ENCODE measurements at places on chromosomes 6 and 20.

DNA sequence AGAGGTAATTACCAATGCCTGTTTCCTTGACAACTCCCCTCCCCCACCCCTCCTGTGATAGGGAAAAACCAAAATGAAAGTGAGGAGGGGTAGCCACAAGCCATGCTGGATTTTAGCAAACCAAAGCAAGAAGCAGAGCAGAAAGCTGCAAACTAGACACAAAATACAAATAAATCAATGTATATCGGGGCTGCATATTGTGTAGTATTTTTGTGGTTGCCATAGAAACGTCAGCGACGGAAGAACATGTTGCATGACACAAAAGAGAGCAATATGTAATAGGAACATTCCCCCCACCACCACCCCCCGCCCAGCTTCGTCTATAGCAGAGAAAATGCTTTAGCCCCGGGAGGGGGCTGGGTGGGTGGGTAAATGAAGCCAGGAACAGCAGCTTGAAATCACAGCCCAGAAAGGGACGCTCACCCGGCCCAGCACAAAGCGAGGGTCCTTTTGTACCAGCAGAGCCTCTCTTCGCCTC, 548 bp downstream of the AGPAT4 start:
- no peak for DNase-seq

DNA sequence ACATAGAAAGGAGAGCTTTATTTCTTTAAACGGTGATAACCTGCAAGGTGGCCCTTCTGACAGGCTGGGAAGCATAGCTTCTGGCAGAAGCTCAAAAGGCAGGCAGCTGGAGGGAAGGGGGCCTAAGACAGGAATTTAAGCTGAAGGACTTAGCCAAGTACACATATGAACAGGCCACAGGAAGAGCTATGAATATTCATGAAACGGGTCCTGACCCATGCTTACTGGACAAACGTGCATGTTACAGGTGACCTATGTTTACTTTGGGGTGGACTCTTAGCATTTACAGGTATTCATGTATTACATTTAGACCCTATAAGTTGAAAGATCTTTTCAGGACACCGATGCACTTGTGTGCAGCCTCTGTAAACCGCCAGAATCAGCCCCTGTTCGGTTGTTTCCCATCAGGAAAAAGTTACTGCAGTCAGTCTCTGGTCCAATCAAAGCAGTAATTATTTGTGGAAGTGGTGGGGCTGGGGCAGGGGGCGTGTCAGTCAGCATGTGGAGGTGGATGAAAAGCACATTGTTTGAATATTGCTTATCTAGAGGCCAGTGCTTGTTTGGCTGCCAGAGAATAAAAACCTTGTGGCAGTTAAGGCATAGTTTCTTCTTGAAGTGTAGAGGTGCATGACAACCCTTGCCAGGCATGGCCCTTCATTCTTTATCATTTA, 2.9 kb upstream of the GZF1 start:
- no peak for DNase-seq

GRCh38 chr6:129544892-129545612, 164.9 kb downstream of the ARHGAP18 start:
- no peak for DNase-seq

- DNase-seq, result no peak
Observed at GRCh38 chr6:3822747-3823445, 26.3 kb upstream of the FAM50B start.

DNA sequence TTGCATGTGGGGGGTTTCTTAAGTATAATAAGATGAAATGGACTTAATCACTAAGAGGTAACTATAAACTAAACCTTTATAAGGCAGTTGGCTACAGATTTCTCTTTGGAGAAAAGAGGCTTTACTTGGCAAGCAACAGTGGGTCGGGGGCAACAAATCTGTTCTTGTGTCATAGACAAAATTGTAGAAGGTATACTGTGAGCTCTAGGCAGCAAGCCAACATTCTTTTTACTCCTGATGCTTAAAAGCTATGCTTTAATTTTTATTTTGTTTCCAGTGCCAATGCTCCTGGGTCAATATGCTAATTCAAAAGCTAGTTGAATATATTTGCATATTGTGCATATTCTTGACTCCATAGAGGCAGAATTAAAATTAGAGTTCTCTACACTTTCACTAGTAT, 495.4 kb downstream of the BTBD3 start:
- DNase-seq, result no peak

DNA sequence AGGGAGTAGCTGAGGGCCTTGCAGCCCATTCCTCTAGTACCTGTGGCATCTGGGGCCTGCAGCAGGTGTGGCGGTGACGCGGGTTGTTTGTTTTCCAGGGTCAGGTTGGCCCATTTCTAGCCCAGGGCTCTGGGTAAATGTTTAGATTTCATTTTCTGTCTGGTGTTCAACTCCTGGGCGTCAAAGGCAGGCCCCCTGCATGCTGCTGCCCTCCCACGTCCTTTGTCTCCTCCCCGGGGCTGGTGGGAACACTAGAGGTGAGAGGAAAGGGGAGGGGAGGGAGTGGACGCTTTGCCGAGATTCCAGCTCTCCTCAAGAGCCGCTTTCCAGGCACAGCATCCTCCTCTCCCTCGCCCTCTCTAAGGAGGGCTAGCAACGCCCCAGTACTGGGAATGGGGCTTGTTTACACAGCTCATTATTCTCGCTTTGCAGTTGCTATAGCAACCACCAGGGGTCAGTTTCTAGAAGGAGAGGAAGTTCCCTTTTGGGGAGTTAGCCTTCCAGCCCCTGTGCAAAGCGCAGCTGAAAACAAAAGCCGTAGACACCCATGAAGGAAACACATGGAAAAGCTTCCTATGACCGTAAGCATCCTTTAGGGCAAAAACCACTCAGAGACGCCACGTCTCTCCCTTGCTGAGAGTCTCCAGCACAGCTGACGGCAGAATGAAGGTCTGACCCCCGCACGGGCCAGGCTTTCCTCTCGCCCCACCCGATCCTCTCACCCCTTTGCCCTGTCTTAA, 170.6 kb downstream of the LY86 start:
- DNase-seq, result no peak

DNA sequence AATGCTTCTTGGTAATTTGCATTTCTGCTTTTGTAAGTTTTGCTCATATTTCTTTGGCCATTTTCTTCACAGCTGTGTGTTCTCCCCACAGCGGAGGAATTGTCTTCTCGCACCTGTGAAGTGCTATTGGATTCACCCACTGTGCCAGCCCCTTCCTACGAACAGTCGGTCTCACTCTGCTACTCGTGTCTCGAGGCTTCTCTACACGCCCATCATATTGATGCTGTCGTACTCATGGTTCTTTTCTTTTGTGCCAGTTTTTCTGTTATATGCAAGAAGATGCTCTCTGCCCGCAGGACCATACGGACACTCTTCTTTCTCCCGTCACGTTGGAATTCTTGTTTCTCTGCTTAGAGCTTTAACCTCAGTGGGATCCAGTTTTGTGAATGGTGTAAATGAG, 200.3 kb downstream of the DLL1 start:
- no peak for DNase-seq

DNA sequence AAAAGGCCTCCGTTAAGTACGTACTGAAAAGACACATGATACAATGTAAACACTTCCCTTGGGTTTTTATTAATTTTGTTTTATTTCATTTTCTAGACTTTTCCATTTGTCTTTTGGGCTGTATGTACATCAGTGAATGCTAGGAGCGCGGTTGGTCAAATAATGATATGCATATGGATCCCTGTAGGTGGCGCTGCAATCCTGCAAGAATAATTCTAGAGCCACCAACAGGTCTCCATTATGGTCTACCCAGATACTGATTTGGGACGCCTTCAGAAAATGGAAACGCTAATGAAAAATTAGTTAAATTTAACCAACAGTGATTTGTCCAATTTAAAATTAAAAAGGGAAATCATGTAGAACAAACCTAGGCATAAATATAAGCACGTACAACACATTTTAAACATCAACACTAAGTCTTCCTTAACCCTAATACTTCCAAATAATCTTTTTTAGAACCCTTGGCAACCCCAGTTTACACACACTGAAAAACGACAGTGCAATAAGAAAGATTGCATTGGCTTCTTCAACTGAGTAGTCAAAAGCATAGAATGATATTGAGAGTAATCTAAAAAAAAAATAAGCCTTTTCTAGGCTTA, 433.5 kb downstream of the RFPL4B start:
- no peak for DNase-seq

- no peak for DNase-seq
Observed at GRCh38 chr6:68915586-68915985, 280.5 kb downstream of the ADGRB3 start.

- DNase-seq, result no peak
Observed at GRCh38 chr20:22307409-22307808, 277.0 kb downstream of the FOXA2 start.

DNA sequence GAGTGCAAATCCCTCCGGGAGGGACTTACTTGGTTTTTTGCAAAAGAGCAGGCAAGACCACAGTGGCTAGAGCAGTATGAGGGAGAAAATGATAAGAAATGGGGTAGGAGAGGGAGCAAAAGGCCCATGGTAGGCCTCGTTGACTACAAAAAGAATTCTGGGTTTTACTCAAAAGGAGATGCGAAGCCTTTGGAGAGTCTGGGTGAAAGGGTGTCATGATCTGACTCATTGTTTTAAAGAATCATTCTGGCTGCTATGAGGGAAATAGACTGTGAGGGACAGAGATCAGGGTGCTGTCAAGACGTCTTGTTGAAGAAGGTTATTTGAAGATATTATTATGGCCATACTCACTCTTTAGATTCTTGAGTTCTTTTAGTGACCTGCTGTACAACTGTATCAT, 13.0 kb downstream of the TBC1D32 start:
- DNase-seq, result no peak

DNA sequence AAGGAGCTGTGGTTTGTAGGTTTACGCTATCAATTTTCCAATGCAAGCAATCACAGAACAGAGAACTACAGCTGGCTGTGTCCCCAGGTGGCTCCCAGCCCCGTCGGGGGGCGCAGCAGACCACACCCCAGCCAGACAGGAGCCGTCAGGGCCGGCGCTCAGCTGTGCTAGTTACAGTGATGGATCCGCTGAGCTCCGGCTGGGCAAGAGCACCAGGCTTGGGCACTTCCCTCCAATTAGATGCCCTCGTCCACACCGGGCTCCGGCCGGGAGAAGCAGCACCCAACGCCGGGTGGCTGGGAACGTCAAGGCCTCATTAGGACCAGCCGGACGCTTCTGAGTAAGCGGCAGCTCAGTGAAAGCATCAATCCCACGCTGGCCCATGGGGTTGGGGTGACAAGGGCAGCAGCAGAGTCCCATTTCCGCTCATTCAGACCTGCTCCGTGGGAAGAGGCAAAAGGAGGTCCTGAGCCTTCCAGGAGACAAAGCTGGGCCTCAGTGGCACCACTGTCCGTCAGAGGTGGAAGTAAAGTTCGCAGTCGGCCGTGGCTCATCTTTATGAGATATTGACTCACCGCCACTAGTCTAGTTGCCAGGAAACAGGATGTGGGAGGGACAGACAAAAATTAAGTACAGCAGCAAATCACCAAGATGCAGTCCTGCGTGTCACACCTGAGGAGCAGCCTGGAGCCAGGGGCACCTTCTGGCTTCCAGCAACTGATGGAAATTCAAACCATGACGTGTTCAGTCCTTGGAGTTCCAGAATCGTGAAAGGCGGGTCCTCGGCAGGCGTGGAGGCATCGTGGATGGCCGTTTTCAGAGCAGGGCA, 164.1 kb downstream of the TAF4 start:
- no peak for DNase-seq

DNA sequence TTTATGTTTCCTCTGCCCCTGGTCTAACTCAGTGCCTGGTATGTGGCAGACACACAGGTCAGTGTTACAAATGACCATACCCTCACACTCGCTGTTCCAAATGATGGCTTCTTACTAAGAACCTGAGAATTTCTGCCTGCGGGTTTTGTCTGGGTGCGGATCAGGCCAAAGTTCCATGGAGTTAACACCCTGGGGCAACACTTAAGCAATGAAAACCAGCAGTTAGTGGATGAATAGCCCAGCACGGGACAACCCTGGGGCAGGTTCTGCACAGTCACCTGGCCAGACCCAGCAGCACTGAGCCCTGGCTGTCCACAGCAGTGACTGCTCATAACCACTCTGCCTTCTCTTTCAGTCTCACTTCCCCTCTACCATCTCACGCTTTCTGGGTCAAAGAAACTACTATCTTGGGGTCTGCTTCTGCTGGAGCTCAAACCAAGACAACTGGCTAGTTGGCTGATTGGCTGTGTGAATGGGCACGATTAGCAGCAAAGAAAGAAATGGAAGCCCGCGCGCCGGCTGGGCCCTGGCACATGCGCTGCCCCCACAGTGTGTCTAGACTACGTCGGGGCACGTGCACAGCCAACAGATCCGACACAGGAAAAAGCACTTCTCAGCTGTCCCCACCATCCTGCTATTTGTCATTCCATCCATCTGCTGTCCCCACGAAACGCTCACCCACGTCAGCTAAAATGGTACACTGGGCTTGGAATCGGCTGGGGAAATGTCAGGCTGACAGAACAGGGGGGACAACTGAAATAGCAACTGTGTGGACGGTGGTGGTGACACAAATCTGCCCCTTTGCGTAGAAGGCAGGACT, 36.6 kb downstream of the MGME1 start:
- no peak for DNase-seq

DNA sequence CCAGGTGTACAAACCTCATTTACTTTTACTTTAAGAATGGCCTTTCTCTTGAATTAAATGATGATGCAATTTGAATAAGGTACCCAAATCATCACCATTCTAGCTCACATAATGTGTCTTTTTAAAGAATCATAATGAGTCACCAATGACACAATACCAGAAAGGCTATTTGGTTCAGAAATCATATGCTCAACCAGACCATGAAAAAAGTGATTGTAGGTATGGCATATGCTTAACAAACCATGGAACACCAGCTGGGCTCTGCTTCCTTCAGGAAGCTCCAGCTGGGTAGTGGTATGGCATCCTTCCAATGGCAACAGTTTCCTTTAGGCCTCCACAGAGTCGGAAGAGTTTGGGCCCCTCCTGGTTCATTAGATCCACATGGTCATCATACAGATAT, 128.2 kb downstream of the FRK start:
- DNase-seq, result no peak

DNA sequence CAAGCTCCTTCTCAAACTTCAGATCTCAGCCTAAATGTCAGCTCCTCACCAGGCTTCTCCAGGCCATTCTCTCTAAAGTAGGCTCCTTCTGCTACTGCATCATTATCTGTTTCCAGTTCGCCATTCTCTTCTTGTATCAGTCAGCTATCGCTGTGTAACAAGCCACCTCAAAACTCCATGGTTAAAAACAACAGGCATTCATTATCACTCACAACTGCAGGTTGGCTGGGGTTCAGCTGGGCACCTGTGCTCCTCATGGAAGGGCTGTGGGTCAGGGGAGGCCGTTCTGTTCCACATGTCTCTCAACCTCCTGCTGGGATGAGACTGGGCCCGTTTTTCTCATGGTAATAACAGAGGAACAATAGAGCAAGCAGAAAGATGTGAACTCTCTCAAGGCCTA, 28.7 kb downstream of the PRND start:
- DNase-seq, result no peak

DNA sequence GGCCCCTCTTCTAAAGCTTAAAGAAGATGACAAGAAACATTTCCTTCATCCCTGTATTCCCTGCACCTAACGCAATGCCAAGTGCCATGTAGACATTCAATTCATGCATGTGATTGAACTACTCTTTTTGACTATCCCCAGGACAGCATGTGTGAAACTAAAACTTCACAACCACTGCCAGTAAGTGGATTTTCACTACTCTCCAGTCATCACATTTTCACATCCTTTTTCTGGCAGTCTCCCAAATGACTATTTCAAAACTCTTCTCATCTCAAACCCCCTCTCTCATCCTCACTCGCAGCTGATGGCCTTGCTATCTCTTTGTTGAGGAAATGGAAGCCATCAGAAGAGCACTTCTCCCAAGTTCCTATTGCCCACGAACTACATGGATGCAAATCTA, 122.6 kb downstream of the OPRM1 start:
- DNase-seq, result no peak
